Dorsolateral prefrontal cortex (tissue), 122 donors: ENCODE measurements at places on chromosomes 2 and 18. TPM values are rescaled to one million over a fixed set of nuclear protein-coding genes. Genes with fewer than 3 reads are reported as not detected.

Gene CD8B2
- 1.2 TPM for total RNA-seq

DNA sequence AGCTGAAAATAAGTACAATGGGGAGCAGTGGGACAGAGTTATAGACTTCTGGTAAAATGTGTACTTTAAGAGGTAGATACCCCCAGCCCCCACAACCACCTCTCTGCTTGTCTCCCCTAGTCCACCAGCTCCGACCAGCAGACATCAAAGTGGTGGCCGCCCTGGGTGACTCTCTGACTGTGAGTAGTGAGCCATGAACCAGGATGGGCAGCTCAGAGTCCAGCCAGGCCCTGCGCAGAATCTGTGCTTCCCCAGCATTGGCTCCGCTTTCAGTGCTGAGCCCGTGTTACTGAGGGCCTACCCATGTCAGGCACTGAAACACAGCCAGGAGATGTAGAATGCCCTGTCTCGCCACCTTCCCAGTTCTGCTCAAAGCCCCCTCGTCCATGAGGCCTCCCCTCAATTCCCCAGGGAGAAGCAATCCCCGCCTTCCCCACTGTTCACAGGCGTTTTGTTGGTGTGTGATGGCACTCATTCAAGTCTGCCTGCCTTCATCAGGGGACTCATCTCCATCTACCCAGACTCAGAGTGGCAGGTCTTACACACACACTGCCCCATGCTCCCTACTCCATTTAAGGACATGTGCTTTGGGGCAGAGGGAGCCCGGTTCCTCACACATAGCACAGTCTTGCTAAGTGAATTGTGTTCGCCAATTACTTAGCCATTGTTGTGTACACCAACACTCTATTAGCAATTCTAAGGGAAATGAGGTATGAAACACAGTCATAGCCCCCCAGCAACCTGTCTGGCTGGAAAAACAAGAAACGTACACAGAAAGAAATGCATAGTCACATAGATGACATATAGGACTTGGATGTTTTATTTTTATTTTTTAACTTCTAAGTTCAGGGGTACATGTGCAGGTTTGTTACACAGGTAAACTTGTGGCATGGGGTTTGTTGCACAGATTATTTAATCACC, 122.6 kb downstream of the PLB1 start:
- DNase-seq, result no peak

GRCh38 chr18:457521-458412, 42.7 kb downstream of the COLEC12 start:
- DNase-seq, result no peak

Gene CD8B
- total RNA-seq, result not detected

DNA sequence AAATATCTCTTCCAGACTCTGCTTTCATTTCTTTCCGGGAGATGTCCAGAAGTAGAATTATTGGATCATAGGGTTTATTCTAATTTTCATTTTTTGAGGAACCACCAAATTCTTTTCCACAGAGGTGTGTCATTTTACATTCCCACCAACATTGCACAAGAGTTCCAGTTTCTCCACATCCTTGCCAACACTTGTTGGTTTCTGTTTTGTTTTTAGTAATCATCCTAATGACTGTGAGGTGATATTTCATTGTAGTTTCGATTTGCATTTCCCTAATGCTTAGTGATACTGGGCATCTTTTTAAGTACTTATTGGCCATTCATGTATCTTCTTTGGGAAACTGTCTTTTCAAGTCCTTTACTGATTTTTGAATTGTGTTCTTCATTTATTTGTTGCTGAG, 513.1 kb downstream of the PARD3B start:
- DNase-seq, result no peak

DNA sequence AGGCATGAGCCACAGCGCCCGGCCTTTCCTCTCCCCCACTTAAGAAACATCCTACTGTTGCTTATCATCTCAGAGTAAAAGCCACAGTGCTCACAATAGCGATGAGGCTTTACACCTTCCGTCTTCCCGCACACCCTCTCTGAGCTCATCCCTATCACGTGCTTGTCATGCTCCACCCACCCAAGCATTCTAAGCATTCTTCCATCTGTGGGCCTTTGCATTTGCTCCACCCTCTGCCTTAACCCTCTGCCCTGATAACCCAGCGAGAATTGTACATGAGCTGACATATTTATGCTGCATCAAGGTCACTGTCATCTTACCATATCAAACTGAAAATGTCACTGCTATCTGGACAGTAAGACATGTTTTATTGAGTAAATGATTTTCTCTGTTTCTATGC, 22.6 kb downstream of the FOXI3 start:
- no peak for DNase-seq

Gene SLC14A1
- total RNA-seq, result 89.9 TPM

Gene DYNC2LI1
- 41.5 TPM for total RNA-seq

- no peak for DNase-seq
These were observed 335.8 kb downstream of the TRIB2 start for GRCh38 chr2:13052547-13052946.

- DNase-seq, result no peak
These were observed 16.5 kb downstream of the BOK start for GRCh38 chr2:241574911-241575623.

Gene NCOA1
- 92.7 TPM for total RNA-seq

GRCh38 chr2:97963079-97963406, 32.7 kb downstream of the TMEM131 start:
- no peak for DNase-seq

- DNase-seq, result no peak
These were observed 36.3 kb downstream of the PREPL start for GRCh38 chr2:44324971-44325426.

GRCh38 chr2:226057914-226058313, 658.4 kb downstream of the NYAP2 start:
- DNase-seq, result no peak

DNA sequence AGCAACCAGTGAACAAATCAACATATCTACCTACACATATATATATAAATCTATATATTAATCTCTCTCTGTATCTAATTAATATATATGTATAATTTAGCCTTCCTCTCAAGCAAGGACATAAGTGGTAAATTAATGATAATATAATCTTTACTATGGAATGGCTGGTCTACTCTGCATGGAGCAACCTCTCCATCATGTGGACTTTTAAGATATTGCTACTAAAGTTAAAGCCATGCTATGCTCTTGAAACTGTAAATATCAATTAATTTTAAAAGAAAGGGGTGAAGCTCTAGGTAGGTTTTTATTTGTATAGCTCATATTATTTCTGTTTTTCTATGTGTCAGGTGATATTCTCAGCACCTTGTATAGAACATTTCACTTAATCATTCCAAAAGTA, 147.0 kb downstream of the PPP1R1C start:
- DNase-seq, result no peak

DNA sequence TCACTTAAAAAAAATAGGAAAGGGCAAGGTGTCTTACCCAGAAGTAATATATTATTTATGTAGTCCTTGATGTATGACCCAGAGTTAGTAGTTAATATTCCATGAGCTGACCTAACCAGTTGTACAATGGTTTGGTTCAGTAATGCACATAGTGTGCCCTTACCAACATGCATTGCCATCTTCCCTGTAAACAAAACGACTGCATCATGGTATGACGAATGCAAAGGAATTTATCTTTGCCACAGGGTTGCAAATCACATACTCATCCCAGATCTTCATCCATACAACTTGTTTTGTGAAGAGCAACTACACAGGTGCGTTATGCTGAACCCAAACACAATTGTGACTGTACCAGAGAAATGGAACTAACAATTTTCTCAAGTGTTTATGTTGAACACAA, 68.9 kb upstream of the ZSWIM2 start:
- DNase-seq, result no peak

DNA sequence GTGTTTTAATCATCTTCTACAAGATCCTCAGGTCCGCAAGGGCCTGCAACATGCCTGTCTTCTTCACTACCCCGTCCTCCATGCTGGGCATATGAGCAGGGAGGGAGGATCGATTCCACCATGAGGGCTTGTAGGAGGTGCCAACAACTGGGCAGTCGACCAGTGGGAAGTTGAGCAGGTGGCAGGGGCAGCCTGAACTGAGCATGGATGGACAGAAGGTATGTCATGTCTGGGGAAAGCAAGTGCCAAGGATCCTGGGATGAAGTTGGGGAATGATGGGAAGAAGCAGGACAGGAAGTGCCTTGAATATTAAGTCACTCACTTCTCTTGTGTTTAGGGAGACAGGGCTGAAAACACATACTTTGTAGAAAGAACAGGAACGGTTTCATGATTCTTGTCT, 44.7 kb downstream of the CTIF start:
- DNase-seq, result no peak

Gene CBLN2
- total RNA-seq, result 181 TPM

DNA sequence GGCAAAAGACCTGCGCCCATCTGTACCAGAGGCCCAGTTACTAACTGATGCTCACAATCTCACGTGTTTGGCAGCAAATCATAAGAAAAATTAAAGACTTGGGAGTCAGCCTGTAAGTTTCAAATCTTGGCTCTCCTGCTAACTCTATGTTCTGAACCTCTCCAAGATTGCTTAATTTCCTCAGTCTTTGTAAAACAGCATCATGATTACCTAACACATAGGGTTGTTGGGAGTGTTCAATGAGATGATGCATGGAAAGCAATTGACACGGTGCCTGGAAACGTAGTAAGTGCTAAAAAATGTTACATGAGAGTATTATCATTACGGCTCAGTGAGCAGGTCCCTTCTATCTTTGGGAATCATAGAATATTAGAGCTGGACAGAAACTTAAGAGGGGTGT, 497.6 kb upstream of the TCF4 start:
- no peak for DNase-seq

Gene COL5A2
- 25.6 TPM for total RNA-seq

DNA sequence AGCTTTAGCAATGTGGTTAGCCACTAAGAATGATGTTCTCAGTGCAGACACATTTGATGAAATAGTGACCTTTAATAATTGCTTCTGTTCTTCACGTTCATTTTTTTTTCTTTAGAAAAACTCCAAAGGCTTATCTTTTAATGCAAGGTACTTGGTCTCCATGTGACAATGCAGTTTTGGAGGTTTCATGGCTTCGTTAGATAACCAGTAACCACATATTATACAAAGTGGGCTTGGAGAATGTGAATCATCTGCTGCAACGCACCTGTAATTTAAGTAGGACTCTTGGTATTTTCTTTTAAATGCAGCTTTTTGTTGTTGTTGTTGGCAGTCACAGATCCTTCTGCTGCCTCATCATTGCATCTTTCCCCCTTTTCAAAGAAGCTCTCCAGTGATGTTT, 1606.3 kb downstream of the SUCLG1 start:
- DNase-seq, result no peak

Gene SLC4A5
- 7.7 TPM for total RNA-seq

GRCh38 chr2:135490376-135490775, 40.6 kb downstream of the ZRANB3 start:
- no peak for DNase-seq

DNA sequence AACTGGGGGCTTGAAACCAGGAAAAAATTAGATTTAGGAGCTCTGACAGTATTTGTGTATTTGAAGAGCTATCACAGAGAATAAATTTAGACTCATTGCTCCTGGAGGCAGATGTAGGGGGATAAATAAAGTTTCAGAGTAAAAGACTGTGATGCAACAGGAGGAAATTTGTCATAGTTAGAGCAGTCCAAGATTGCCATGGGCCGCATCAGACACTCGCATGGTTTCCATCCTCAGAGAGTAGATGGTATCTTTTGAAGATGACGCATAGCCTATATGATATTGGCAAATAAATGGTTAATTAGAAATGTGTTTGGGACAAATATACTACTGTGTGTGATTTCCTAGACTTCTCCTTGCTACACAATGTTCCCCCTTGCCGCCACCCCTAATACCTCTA, 170.5 kb downstream of the FTCDNL1 start:
- DNase-seq, result no peak

Gene CETN1
- total RNA-seq, result not detected

GRCh38 chr18:58217052-58217451, 173.0 kb downstream of the NEDD4L start:
- no peak for DNase-seq

Gene FBXO48
- total RNA-seq, result 2.4 TPM

- DNase-seq, result no peak
These were observed 20.7 kb downstream of the SLC19A3 start for GRCh38 chr2:227696990-227697679.

Gene BCL11A
- total RNA-seq, result 109 TPM

Gene C2orf81
- 9.4 TPM for total RNA-seq

- no peak for DNase-seq
These were observed 3.8 kb downstream of the SLC4A1AP start for GRCh38 chr2:27667446-27667845.

Gene DLX1
- total RNA-seq, result 11.3 TPM

DNA sequence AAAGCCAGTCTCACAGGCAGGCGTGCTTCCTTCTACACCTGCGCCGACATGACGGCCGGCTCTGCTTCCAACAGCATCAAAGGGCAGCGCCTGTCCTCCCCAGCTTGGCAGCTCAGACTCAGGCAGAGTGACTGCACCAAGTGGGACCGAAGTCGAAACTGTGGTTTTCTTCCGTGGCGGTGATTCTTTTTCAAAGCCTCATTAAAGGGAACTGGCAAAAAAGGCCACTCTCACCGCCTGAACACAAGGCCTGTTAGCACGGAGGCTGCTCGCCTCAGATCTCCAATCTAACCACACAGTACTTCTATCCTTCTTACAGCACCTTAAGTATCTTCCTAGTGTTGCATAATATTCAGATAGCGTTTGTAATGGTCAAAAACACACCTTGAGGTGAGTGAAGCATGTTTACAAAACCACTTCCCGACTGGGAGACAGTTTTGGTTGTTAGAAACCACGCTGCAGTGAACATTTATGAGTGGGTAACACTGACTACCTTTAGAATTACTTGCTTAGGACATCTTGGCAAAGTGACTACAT, 236.4 kb downstream of the HDAC4 start:
- DNase-seq, result peak; percentile 48

Gene LYG2
- not detected for total RNA-seq

GRCh38 chr18:33875029-33875565, 297.1 kb downstream of the ASXL3 start:
- no peak for DNase-seq

Gene ALLC
- total RNA-seq, result 1.3 TPM

GRCh38 chr2:215356948-215357461, 45.1 kb downstream of the ATIC start:
- DNase-seq, result peak; percentile 23

Gene FOXD4L1
- total RNA-seq, result 0.56 TPM

DNA sequence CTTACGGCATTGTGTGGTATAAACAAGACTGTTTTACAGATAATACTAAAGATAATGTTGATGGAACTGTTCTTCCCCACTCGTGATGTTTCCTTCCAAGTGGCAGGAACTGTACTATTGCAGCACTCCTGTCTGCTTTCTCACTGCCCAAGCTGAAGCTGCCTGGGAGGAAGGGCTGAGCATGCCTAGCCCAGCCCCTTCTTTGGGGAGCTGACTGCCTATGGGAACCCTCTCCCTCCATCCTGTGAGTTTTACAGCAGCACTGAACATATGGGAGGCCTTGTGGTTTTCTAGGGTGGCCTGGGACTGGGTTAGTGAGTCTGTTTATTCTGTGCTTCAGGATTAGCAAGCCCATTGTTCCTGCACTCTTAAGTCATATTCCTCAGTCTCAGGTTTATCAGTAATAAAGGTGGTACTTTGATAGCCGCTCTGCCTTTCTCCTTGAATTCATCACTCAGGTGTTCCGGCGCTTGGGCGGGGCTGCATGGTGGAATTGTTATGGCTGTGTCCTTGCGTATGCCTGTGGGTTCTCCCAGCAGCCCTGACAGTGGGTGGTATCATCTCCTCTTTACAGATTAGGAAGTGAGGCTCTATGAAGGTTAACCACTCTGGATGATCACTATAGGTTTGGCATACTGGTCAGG, 379.7 kb downstream of the PTPRM start:
- DNase-seq, result peak; percentile 49
